Esophagus squamous epithelium (tissue), 5 donors: ENCODE measurements at places on chromosomes 7 and 10.

DNA sequence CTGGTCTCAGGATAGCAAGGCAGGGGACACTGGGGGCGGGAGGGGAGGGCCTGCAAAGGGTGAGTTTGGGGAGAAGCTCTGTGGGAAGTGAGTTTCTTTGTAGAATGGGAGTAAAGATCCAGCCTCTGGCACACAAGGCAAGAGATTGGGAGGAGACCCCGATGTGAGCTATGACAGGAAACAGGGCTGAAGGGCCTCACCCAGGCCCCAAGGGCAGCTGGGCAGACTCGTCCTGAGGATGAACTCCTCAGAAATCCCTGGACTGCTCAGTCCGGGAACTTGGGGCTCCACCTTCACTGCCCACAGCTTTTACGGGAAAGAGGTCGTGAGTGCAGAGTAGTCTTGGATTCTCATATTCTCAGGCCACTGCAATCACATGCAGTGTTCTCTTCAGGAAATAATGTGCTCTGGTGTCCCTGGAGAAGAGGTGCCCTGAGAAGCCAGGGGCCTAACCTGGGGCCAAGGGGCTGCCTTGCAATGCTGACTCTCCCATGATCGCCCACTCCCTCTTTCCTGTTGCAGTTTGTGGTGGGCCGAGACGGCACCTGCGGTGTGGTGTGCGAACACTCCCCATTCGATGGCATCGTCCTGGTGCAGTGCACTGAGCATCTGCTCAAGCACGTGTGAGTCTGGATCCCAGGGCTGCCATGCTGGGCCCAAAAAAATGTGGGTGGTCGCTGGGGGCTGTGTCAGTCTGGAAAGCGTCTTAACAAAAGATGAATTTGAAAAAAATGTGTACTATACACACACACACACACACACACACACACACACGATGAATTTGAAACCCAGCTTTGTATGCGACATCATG is 31.3 kb upstream of the C10orf53 start:
- DNase-seq: no peak

- DNase-seq: no peak
Observed at GRCh38 chr7:48292949-48293348, 121.7 kb downstream of the ABCA13 start.

- no peak for DNase-seq
Observed at GRCh38 chr10:60849217-60849616, 70.9 kb downstream of the CDK1 start.

DNA sequence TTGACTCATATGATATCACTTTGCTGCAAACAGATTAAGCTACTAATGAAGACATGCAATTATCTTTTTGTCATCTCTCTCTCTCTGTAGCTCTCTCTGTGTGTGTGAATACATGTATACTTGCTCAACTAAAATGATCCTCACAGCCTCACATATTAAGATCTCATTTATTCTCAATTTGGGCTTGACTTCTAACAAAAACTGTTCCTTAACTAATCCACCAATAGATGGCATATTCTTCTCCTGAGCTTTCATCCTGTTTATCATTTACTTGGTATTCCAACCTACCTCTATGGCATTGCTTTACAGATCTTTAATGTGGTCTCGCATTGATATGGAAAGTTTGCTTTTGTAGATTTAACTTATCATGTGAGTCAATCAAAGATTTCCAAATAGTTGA is 540.4 kb downstream of the CNTNAP2 start:
- DNase-seq: no peak
